ENCODE measurements at places on chromosomes 5 and 9.
A peak's percentile ranks its signal among the peaks of the same experiment; 100 is the strongest.

DNA sequence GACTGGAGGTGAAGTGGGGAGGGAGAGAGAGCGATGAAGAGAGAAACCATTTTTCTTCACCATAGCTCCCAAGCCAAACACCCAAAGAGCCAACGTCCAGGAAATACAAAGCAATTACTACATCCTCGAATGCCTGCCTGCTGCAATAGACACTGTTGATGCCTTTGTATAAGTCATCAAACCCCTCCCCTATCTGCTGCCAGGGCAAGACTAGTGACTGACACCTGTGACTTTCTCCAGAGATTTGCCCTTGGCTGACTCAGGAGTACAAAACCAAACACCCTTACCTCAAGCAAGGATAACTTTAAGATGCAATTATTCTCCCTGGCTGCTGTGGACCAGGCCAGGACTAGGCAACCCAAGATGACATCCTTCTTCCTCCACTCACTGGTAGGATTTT lies 81.8 kb upstream of the RASA1 start:
- H3K4me3 ChIP-seq, result no peak overlapping the region
- H3K4me1 ChIP-seq, result peaks cover 6% of the 10 kb centered on the region
- H3K27ac ChIP-seq, result no peak overlapping the region
- no peak for DNase-seq
- H3K36me3 ChIP-seq, result no peaks in the 10 kb centered on the region
- H3K27me3 ChIP-seq, result no peaks in the 10 kb centered on the region

DNA sequence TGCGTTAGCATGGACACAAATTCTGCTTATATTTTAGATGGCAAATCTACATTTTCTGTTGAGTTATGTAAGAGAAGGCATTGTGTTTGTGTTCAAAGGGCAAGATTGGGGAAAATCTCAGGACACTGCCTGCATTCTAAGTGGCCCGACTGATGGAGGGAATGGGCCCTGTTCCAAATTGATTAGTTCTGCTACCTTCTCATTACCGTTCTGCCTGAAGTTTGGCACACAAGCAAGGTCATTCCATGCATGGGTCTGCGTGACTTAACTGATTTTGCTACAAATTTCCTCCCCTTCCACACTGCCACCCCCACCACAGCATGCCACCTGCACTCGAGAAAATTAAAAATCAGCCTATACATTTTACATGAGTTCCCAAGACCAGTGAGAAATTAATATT lies 409.9 kb downstream of the BRINP1 start:
- H3K27me3 ChIP-seq, result no peaks in the 10 kb centered on the region
- H3K4me1 ChIP-seq, result peaks cover 50% of the 10 kb centered on the region
- DNase-seq, result peak; percentile 100
- peak overlapping the region; percentile 98 for H3K27ac ChIP-seq
- no peak overlapping the region for H3K4me3 ChIP-seq
- H3K36me3 ChIP-seq, result no peaks in the 10 kb centered on the region

DNA sequence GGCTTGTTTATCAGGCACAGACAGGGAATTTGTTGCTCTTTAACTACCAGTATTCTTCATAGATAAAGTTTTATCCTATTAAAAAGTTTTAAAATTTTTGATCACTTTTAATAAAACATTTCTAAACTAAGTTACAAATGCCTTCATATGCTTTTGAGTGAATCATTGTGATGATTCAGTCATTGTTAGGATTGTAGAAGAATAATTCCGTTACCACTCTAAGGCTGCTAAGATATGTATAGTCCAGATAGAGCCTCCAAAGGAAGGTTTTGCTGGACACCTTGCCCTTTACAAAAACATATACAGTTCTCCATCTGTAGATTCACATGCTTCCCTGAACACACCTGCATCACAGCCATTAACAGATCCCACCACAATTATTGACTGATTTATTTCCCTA lies 233.7 kb downstream of the SPOCK1 start:
- no peaks in the 10 kb centered on the region for H3K4me1 ChIP-seq
- H3K4me3 ChIP-seq, result no peak overlapping the region
- no peaks in the 10 kb centered on the region for H3K27me3 ChIP-seq
- no peaks in the 10 kb centered on the region for H3K36me3 ChIP-seq
- no peak for DNase-seq

GRCh38 chr5:180724944-180725343 lies 14.9 kb downstream of the OR2Y1 start:
- H3K27me3 ChIP-seq, result peaks cover 4% of the 10 kb centered on the region
- H3K27ac ChIP-seq, result no peak overlapping the region
- no peak overlapping the region for H3K4me3 ChIP-seq
- DNase-seq, result no peak
- no peaks in the 10 kb centered on the region for H3K4me1 ChIP-seq
